Activated T-helper 1 cell treated with anti-CD3 and anti-CD28 coated beads, Interleukin-12 subunit alpha, Interleukin-12 subunit beta, Interleukin-2, Interleukin-4 antibody, amounts not matched to agents 30 ng/mL and 10 ng/mL and 1 ng/mL, durations not matched to agents 14 hours and 24 hours and 36 hours (primary cell): ENCODE measurements at places on chromosomes 2 and 18.

DNA sequence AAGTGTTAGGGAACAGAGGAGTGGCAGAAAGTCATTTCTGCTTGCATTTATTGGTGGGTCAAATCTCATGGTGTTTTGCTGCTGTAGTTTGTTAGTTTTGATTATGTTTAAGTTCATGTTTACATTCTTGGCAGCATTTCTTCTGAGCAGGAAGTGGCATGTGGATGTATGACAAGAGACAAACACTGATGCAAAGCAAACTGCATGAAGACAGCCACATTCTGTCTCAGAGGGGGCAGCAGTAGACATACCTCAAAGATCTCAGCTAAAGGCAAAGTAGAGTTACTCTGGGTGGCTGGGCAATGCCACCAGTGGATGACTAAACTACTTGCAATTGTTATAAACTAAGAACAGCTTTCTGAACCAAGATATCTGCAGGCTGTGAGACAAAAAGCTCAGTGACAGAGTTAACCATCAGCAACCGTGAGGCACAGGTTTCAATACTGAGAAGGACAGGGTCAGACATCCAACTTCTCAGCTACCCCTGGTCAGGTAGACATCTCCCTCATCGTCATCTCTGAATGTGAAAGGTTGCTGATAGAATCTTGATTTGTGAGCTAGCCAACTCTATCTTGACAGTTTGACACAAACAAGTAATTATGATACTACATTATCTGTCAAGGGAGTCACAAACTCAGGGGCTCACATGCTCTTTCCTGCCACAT, 16.4 kb downstream of the GALNT3 start:
- H3K27ac ChIP-seq: no peak overlapping the region
- no peak for DNase-seq
- no peak overlapping the region for H3K4me3 ChIP-seq
- H3K27me3 ChIP-seq: no peaks in the 10 kb centered on the region

- no peaks in the 10 kb centered on the region for H3K27me3 ChIP-seq
- peaks cover 6% of the 10 kb centered on the region for H3K36me3 ChIP-seq
- no peaks in the 10 kb centered on the region for H3K4me1 ChIP-seq
- no peak overlapping the region for H3K27ac ChIP-seq
- no peak for DNase-seq
Observed at GRCh38 chr18:12017081-12017480, 35.8 kb downstream of the IMPA2 start.

DNA sequence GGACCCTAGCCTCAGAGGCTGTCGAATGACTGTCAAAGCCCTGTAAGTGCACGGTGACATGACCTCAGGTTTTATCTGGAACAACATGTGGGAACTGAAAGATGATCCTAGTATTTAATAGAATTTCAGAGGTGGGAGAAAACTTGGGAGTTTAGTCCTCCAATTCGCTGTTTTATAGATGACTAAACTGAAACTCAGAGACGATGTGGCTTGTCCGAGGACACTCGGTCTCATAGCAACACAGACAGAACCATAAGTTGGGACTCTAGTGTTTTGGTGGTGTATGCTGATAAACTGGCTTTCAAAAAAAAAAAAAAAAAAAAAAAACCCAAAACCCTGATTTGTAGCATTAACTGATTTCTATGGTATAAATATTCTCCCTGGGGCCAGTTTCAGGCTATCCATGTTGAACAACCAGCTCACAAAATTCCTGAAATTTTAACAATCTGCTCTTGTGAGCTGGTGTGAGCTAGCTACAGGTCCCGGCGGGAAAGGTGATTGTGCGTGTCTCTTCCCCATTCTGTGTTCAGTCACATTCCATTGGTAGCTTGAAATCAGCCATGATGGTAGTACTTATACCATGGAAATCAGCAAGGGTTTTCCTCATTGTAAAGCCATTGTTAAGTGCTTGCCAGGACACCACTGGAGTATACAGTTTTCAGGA, 195.5 kb upstream of the EPAS1 start:
- H3K27ac ChIP-seq: no peak overlapping the region
- H3K4me1 ChIP-seq: peaks cover 19% of the 10 kb centered on the region
- DNase-seq: no peak
- no peak overlapping the region for H3K4me3 ChIP-seq
- peaks cover 4% of the 10 kb centered on the region for H3K36me3 ChIP-seq

DNA sequence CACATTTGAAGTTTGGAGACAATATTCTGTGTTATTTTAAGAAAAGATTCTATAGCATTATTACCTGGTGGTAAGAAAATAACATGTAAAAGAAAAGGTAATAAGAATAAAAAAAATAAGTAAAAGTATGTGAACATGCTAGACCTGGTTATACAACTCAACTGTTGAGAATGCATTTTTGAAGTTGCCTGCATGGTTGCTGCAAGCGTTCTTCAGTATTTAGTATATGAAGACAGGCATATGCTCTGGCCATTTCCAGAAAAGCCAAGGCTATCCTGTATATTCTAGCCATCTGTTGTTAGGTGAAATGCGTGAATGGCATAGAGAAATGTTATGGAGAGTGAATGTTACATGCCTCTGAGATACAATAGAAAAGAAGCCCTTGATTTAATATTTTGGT, 6.8 kb upstream of the MMADHC start:
- H3K27me3 ChIP-seq: peaks cover 23% of the 10 kb centered on the region
- peaks cover 13% of the 10 kb centered on the region for H3K4me1 ChIP-seq
- H3K4me3 ChIP-seq: no peak overlapping the region
- DNase-seq: no peak

DNA sequence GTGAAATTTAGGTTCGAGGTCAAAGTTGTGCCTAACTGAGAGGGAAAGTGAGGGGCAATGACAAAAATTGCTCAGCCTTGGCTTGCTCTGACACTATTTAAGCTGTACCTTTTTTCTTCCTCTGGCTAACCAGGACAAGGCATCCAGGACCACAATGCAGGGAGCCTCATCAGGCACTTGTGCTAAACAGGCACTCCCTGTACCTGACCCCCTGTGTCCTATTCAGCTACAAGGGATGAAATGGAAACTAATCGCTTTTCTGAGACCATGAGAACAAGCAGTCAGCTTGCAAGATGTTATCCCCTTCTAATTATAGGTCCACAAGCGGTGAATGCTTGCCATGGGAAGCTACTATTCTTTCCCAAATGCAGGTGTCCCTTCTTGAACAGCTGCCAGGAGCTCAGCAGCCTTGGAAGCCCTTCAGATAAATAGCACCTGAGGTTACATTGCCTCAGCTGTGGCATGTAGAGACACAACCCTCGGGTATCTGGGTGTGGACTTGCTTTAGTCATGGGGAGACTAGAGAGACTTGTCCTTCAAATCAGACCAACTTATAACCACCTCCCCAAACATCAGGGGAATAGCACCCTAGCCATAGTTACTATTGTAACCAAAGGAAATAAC, 19.1 kb upstream of the ITGA6 start:
- H3K4me3 ChIP-seq: no peak overlapping the region
- H3K4me1 ChIP-seq: no peaks in the 10 kb centered on the region
- H3K27ac ChIP-seq: no peak overlapping the region
- H3K36me3 ChIP-seq: no peaks in the 10 kb centered on the region

GRCh38 chr2:113135317-113135716, 7.9 kb downstream of the IL1RN start:
- H3K27ac ChIP-seq: no peak overlapping the region
- H3K4me3 ChIP-seq: no peak overlapping the region
- peaks cover 40% of the 10 kb centered on the region for H3K4me1 ChIP-seq
